ENCODE measurements at places on chromosomes 2 and 18.
A peak's percentile ranks its signal among the peaks of the same experiment; 100 is the strongest.

- no peak for DNase-seq
Measured at GRCh38 chr2:197559681-197560080, 43.8 kb downstream of the MOB4 start.

DNA sequence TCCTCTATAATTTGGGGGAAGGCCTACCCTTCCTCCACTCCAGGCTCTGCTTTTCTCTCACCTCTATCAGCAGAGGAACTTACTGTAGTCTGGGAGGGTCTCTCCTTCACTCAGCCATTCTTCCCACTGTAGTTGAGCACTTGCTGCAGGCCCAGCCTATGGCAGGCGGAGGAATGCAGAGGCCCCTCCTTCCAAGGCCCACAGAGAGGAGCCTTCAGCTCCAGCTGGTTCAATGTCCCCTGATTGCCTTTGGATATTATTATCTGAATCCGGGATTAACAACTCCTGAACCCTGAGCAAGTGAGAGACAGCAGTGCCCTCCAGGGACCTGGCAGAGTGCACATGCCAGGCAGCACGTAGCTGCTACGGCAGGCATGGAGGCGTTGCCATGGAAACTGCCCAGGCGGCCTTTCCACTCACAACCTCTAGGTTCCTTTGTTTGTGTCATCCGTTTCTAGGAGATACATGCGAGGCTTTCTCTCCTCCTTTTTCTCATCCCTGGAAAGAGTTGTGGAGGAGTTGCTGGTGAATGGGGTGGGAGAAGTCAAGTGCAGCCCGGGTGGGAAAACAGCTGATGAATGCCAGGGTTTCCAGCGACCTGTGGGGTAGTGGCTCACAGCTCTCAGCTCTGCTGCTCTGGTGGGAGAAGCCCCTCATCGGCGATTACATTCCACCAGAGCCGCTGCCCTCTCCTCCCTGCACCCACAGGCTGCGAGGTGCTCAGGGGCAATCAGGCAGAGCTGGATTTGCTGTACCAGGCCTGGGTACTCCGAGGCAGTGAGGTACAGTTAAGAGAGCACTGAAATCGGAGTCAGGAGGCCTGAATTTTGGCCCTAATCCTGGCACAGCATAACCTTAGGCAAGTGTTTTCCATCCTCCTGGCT lies 55.3 kb upstream of the HK2 start:
- DNase-seq: no peak

GRCh38 chr18:26940744-26941398 lies 75.4 kb upstream of the AQP4 start:
- no peak for DNase-seq

DNA sequence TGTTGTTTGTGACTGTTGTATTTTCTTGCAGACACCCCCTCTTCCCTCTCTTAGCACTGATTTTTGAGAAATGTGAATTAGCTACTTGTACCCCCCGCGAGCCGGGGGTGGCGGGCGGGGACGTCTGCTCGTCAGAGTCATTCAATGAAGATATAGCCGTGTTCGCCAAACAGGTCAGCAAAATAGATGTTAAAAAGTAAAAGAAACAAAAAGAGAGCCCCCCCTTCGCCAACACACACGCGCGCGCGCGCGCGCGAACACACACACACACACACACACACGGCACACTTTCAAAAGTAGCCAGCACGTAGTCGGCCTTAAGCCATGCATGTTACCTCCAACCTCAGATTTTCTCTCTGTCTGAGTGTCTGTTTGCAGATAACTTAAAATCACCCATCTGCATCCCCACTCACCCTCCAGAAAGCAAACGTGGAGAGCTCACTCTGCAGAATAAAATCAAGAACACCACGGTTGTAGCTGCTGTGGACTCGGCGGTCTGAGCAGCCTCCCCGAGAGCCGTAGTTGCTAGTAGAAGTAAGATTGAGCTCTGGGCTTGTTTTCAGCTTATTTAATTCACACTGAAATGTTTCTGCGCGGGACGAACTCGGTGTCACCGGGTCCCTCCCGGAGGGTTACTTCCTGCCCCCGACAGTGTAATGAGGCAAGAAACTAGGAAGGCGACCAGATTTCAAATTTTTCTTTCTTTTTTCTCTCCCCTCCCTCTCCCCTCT lies 5.1 kb downstream of the MEIS1 start:
- no peak for DNase-seq

DNA sequence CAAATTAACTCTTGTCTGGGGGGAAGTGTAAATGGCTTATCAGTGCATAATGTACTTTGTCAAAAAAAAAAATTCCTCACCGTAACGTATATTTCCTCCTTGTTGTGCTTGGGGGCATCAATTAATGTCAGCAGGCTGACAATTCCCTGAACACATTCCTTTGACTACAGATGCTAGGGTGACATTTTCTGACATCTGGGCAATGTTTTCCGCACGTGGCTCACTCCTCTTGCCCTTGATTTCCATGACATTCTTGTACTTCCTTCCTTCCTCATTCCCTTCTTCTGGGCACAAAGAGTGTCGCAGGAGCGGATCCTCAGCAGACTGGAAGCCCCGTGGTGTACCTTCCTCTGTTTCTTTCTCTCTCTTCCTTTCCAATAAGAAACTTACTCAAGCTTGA lies 173.7 kb downstream of the SP3 start:
- no peak for DNase-seq

- DNase-seq: no peak
Measured at GRCh38 chr18:57931038-57931437, 113.0 kb upstream of the NEDD4L start.

DNA sequence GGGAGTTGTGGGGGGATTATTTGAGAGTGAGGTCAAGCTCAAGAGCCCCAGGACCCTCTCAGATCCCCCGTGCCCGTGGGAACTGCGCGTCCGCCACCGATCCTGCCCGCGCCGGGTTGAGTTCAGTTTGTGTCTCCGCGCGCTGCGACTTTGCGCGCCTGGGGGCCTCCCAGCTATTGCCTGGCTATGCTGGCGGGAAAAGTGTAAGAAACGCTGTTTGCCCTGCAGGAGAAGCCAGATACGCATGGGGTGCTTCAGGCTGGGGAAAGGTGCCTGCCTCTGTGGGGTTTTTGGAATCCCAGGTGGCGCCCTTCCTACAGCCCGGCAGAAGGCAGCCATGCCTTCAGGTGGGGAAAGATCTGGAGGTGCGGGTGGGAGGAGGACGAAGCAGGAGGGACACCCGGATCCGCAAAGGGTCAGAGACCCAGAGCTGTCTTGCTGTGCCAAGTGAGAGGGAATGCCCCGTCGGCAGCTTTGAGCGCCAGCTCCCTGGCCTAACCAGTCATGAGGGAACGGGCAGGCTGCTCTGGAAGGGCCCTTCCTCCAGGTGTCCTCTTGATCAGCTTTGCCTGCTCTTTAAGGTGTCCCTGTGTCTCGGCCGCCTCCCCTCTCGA lies 22.5 kb downstream of the TEX44 start:
- peak; percentile 16 for DNase-seq

DNA sequence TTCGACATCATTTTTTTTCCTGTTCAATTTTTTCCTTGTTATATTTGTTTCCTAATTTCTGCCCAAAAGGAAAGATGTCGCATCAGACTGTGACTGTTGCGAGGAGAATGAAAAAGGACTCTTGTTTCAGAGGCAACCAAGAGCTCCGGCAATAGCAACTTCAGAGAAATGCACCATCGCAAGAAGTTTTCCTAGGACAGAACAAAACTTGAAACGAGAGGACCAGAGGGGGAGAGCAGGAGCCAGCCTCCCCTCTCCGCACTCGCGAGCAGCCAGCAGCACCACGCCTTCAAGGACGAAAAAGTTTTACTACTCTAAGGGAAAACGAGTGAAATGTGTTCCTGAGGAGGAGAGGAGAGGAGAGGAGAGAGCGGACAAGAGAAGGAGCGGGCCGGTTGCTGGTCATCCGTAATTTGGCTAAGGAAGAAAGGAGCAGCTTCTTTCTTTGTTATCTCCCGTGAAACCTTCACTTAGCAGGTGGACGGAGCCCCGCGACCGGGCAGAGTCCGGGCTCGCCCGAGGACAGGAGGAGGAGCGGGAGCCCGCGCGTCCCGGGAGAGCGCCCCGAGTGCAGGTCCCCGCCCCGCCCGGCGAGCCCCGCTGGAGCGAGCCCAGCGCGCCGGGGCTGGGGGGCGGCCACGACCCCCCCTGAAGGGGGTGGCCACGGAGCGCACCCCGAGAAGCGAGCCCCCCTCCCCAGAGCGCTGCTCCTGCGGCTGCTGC lies 744 bp downstream of the POU3F3 start:
- DNase-seq: no peak

GRCh38 chr2:7392076-7392787 lies 475.0 kb downstream of the RNF144A start:
- no peak for DNase-seq

DNA sequence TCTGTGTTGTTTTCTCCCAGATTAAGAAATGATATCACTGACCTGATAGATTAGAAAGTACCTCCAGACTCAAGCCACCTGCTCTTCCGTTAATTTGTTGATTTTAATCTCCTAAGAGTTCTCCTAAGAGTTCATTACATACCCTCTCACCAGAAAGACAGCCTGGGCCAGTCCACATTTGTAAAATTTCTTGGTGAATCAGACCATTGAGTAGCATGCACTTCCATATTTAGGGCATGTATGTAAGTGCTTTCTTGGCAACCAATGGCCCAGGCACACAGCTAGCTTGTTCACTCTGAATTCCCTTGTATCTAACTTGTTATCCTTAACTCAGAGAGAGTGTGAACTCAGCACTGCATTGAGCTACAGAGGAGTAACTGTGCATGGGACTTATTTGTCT lies 158.1 kb upstream of the ACAA2 start:
- no peak for DNase-seq

DNA sequence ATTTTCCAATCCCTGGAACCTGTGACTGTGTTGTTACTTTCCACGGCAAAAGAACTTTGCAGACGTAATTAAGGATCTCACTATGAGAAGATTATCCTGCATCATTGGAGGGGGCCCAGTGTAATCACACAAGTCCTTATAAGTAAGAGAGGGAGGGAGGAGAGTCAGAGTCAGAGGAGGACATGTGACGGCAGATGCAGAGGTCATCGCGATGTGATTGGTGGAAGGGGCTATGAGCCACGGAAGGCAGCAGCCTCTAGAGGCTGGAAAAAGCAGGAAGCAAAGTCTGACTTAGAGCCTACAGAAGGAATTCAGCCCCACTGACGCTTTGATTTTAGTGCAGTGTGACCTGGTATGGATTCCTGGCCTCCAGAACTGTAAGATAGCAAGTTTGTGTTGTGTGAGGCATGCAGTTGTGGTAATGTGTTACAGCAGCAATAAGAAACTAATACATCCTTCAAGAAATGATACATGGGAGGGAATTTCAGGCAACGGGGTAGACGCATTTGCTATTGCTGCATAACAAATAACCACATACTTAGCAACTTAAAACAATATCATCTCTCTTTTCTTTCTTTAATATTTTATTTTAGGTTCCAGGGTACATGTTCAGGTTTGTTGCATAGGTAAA lies 112.7 kb upstream of the SERPINE2 start:
- DNase-seq: no peak

- no peak for DNase-seq
Measured at GRCh38 chr2:40955635-40956034, 503.7 kb upstream of the SLC8A1 start.

DNA sequence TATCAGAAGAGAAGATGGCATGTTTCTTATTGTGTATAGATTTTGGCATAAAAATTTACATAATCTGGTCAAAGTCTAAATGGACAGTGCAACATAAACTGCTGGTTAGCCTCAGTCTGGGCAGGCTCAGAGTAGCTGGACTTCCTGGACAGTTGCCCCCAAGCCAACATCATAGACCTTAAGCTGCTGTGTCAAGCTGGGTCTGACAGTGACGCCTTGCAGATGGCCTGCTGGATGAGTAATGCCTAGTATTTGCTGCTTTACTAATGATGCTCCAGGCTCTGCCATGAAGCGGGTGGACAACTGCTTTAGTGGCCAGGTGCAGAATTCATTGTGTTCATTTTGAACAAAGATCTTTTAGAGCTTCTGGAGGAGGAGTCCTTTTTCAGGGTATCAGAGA lies 603.7 kb upstream of the ZEB2 start:
- no peak for DNase-seq

DNA sequence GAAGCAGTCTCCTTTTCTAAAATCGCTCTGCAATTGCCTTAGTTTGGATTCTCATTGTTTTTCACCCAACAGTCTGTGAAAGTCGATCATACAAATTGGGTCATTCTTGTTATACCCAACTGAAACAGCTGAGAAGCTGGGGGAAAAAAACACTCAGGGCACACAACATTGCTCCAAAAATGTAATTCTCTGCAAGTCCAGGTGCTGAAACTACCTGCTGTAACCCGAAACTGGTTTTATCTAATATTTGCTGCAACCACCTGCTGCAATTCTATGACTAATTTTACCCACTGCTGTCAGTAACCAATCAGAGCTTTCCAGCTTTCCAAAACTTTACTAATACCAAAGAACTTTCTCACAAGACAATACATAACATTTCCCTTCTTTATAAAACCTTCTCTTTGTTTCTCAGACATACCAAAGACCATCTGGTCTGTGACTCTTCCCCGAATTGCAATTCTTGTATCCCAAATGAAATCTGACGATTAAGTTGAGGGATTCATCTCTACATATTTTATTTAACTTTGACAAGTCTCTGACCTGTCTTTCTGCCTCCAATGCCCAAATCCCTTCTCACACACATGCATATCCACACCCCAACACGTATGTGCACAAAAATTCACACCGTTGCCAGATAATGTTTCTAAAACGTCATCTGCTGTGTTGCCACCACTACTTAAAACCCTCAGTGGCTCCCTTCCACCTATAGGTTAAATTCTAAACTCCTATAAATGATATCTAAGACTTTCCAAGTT lies 198.3 kb downstream of the PIEZO2 start:
- no peak for DNase-seq

- DNase-seq: no peak
Measured at GRCh38 chr2:219386532-219387280, 1.0 kb downstream of the DNPEP start.

DNA sequence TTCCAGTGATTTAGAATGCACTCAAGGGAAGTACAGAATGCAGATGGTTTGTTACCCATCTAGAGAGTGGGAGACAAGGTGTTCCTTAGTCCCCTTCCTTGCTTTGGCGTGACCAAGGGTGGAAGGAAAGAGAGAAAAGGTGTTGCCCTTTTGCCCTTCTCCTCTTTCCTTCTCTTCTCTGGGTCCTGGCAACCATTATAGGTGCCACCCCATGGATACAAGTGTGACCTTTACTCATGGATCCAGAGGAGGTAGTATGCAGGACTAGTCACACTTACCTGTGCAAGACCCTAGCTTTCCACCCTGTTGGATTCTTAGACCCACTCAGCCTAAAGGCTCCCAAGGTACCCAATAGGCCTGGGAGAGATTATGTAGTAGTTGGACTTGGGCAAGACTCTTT lies 11.6 kb upstream of the RBFA start:
- no peak for DNase-seq

DNA sequence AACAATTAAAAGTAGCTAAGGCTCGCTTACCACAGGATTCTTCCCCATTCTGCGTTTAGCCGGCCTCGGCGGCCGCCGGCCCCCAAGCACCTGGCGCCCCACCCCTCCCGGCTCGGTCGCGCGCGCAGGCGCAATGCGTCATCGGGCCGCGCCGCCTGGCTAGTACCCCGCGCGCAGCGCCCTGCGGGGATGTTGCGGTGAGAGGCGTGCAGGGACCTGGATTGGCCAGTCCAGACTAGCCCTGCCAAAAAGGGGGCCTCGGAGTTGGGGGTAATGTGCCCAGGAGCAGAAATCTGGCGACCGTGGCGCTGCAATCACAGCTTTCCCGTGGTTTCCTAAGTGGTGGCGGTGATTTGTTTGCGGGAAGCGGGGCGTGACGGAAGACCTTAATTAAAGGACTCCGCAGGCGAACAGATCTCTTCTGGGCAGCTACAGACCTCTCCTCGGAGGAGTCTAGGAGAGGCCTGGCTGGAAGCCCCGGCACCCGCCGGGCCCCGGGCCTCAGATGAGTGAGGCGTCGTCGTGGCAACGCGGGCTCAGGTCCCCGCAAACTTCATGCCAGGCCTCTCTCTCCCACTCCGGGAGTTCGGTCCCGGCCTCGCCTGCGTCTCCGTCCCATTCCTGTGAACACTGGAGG lies 606 bp downstream of the TMEM237 start:
- DNase-seq: peak; percentile 82
